ENCODE measurements at places on chromosomes 1 and 21.

DNA sequence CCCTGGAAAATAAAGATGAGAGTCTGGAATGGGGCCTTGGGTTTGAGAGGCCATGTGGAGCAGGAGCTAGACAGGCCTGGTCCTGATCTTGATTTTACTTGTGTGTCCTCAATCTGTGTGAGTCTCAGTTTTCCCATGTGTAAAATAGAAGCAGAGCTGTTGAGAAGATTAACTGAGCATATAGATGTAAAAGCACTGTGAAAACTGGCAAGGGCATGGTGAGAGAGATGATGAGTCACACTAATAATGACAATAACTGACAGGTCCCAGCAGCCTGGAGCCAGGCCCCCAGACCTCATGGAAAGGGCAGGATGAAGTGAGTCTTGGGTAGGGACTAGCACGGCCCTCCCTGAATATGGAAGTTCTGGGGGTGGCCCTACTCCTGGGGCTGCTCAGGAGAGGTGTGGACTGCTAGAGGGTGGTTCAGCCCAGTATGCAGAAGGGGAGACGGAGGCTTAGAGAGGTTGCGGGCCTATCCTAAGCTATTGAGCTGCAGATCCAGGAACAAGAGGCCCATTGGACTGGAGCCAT lies 2.8 kb upstream of the AHDC1 start:
- DNase-seq: no peak

DNA sequence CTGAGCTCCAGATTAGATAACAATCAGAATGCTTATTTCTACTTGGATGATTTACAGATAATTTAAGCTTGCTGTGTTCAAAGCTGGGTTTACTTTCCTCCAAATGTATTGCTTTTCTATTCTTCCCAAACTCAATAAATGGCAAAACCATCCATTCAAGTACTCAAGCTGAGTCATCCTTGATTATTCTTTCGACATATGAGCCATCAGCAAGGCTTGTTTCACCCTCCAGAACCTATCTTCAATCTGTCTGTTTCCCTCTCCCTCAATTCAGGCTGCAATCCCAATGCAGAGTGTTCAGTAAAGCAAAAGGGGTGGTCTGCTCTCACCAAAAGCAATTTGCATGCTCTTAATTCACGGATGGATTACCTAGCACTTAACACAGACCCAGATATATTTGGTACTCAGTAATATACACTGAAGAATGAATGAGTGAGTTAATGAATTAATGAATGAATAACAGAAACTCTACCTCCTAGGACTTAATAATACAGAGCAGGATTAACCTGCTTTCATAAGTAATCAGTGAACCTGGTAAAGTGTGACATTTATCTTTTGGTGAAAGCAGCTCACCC lies 41.9 kb downstream of the DDR2 start:
- no peak for DNase-seq

DNA sequence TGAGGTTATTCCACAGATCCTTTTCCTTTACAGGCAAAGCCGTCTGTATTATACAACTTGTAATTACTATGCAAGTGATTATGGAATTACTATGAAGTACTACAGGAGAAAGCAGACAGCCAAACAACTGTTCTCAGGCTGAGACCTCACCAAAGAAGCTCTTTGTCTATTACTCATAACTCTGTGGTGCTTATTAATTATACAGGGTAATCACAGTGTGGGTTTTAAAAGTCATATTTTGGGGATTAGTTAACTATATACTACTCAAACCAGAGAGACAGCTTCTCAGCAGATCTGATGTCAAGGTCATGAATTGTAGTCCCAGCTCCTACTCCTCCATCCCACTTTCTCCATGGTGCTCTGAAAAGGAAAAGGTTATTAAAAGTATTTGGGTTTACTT lies 49.6 kb downstream of the CTTNBP2NL start:
- no peak for DNase-seq

- DNase-seq: no peak
Measured at GRCh38 chr1:192559115-192560006, 16.2 kb upstream of the RGS1 start.

DNA sequence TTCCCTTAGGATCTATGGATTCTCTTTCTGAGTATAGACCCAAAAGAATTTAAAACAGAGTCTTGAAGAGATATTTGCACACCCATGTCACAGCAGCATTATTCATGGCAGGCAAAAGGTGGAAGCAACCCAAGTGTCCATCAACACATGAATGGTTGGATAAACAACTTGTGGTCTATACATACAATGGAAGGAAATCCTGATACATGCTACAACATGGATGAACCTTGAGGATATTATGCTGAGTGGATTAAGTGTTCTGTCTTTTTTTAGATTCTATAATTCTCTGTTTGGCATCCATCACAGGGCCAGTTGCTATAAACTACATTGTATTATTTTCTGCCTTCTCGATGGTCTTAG lies 39.8 kb downstream of the PTPN14 start:
- DNase-seq: no peak

- DNase-seq: no peak
Measured at GRCh38 chr1:153697191-153698019, 18.9 kb downstream of the NPR1 start.

GRCh38 chr1:160724465-160725242 lies 13.0 kb upstream of the CD48 start:
- no peak for DNase-seq

DNA sequence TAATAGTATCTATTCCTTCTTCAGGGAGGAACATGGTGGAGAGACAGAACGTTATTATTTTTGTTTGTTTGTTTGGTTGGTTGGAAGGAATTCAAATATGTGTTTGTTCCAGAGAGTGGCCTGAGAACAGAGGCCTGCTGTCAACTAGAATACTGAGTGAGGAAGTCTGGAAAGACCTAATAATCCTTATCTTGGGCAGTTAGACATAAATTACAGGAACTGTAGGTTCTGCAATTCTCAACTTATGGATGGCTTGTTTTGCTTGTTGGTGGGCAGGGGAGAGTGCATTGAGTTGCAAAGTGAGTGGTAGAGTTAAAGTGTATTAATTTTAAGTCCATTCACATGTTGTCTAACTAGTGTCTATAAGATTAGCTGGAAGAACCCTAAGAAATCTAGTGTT lies 197.6 kb downstream of the BACH1 start:
- no peak for DNase-seq

GRCh38 chr1:199978408-199978940 lies 49.0 kb upstream of the NR5A2 start:
- no peak for DNase-seq

- peak; percentile 94 for DNase-seq
Measured at GRCh38 chr1:9561429-9561828, 22.2 kb downstream of the SLC25A33 start.

DNA sequence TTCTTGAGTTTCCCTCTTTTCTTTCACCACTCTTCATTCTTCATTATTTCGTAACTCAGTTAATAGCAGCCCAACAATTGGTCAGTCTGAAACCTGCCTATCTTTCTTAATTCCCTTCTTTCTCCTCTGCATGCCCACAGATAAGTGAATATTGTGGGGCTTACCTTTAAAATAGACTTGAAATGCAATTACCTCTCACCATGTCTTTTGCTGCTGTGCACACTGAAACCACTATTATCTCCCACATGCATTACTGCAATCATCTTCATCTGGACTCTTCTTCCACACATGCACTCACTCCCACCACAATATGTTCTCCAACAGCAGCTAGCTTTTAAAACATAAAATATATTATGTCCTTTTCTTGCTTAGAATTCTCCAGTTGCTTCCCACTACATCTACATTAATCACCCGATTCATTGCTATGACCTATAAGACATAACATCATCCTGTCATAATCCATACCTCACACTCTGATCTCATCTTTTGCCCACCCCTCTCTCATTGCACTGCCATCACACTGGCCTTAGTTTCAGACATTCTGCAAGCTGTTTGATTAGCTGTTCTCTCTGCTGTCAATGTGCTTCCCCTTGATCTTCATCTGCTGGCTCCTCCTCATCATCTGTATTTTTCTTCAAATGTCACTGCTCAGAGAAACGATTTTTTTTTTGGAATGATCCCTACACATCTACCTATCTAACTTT lies 304.8 kb downstream of the PTPRC start:
- no peak for DNase-seq

- peak; percentile 2 for DNase-seq
Measured at GRCh38 chr1:87464022-87464490, 135.4 kb downstream of the LMO4 start.

- no peak for DNase-seq
Measured at GRCh38 chr1:212004895-212005608, 30.3 kb downstream of the INTS7 start.

GRCh38 chr1:91650764-91651163 lies 150.1 kb downstream of the CDC7 start:
- DNase-seq: no peak

DNA sequence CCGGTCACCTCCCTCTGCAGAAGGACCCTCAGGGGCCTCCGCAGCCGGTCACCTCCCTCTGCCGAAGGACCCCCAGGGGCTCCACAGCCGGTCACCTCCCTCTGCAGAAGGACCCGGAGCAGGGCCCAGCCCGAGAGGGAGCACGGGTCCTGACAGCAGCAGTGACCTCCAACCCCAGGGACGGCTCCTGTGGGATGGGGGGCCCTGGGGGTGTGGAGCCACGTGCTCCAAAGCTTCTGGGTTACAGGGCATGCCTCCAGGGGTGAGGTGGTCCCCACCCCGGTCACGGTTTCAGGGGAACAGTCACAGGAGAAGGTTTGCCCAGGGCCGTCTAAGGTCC lies 40.3 kb downstream of the SLC19A1 start:
- no peak for DNase-seq

DNA sequence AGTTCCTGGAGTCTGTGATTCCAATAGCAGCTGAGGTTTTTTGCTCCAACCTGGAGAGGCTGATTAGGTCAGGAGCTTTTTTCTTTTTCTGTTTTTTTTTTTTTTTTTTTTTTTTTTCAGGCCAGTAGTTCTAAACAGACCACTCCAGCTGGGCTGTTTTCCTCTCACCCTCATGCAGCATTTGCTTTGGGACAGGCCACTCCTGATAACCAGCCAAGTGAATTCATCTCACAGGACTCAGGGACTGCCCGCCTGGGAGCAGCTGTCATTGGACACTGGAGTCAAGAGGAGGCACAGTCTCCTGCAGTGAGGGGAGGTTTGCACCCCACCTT lies 22.9 kb downstream of the PLXNA2 start:
- no peak for DNase-seq

GRCh38 chr1:165960881-165961280 lies 133.5 kb downstream of the UCK2 start:
- no peak for DNase-seq

DNA sequence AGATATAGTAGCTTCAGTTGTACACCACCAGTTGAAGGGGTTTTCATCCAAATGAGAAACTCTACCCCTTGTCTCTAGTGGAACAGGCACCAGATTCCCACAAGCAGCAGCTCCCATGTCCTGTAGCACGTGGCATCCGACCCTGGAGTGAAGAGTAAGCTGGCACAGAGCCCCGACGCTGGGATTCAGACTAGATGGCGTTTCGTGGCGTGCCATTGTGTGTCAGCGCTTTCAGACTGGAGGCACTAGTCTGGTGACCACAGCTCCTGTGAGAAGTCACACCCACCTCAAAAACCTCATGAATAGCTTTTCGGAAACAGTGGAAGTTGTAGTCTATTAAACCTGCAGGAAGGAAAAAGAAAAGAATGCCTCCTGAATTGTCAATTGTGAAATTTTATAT lies 20.2 kb downstream of the RRAGC start:
- no peak for DNase-seq

DNA sequence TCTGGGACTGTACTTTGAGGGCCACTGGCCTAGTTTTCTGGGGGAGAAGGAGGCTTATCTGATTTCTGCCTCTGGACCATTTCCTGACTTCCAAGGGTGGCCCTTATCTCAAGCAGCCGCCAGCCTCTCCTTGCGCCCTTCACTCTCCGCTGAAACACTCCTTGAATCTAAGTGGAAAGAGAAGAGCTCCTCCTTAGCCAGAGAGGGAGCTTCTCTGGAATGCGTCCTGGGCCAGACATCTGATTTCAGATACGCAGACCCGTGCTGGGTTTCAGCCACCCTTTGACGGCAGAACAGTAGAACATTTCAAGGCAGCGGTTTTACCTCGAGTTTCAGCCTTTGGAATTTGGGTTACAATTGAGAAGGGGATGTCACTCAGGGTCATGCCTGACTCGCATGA lies 308.0 kb downstream of the CAMTA1 start:
- no peak for DNase-seq

DNA sequence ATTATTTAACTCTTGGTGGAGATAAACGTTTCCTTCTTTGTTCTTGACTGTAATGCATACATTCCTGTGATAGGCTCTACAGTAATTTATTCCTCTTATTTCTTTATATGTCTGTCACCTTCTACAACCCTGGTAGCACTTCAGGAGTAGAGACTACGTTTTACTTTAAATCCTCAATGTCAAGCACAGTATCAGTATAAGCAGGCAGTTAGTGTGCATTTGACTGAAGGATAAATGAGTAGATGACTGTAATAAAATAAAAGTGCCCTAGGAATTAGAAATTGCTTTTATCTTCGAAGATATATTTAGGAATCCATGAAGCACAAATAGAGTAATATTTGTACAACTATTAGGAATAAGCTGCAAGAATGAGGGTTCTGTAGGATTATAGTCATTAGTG lies 599.6 kb upstream of the PRMT6 start:
- no peak for DNase-seq

GRCh38 chr1:19710825-19711611 lies 46.3 kb downstream of the HTR6 start:
- DNase-seq: no peak

DNA sequence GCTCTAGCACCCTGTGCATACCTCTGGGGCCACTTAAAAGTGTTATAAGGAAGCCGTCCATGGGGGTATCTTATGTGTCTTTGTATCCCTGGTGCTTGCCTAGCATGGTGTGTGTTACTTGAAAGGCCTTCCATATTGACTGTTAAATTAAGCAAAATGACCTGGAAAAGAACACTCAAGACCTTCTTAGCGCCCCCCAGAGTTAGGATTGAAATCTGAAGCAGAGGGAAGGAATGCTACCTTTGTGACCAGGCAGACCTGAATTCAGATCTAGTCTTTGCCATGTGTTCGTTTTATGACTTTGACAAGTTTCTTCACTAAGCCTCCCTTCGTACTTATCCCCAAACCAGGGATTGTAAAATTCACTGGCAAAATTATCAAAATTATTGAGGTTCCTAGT lies 59.9 kb downstream of the SLC22A15 start:
- no peak for DNase-seq

All from NCI-H510A (cell line).